ENCODE measurements at places on chromosomes 11 and 22.
A peak's percentile ranks its signal among the peaks of the same experiment; 100 is the strongest.

DNA sequence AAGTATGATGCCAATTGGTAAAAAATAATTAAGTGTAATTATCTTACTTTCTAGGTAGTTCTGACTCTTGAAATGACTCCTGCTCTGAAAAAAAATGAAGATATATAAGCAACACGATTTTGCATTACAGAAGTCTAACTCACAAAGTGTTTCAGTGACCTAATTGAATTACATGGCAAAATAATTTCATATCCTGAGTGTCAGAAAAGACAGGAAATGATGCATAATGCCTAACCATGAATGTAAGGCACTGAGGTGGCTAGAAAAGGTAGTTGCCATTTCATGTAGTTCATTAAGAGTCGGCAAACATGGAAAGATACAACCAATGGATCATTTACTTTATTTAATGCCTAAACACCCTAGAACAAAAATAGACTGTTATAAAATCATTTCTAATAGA lies 113.5 kb downstream of the GUCY1A2 start:
- no peak for DNase-seq

DNA sequence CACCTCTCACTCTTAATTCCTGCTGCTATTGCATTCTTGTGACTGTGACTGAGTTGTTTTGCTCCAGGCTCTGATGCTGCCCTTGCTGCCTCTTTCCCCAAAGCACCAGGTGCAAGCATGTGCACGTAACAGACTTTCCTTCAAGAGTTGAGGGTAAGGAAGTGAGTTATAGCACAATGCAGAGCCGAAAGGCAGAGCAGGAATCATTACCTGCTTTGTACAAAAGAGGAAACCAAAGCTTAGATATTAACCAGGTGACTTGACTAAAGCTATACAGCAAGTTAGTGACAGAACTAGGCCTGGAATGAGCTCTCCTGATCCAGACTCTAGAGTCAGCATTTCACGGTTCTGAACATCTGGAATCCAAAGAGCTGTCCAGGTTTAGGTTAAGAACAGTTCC lies 33.6 kb downstream of the NEU3 start:
- DNase-seq = no peak

- DNase-seq = peak; percentile 47
Observed at GRCh38 chr22:32080904-32081303, 37.8 kb downstream of the SLC5A1 start.

DNA sequence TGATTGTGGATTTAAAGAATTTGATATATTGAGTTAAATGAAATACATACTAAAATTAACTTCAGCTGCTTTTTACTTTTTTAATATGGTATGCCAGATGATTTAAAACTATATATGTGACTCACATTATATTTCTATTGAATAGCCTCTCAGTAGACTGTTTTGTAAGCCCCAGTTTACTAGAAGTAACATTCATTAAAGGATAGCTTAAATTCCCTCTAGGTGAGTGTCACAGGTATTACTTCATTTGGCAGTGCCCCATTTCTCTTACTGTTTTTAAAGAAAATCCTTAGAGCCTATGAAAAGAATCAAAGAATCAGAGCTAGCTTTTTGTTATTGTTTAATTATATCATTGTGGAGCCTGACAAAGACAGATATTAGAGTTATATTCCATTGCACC lies 48.6 kb downstream of the ZC3H12C start:
- no peak for DNase-seq

- DNase-seq = peak; percentile 95
Observed at GRCh38 chr22:42994917-42995562, 19.9 kb downstream of the PACSIN2 start.

- DNase-seq = no peak
Observed at GRCh38 chr22:48829908-48830307, 997.8 kb downstream of the BRD1 start.

DNA sequence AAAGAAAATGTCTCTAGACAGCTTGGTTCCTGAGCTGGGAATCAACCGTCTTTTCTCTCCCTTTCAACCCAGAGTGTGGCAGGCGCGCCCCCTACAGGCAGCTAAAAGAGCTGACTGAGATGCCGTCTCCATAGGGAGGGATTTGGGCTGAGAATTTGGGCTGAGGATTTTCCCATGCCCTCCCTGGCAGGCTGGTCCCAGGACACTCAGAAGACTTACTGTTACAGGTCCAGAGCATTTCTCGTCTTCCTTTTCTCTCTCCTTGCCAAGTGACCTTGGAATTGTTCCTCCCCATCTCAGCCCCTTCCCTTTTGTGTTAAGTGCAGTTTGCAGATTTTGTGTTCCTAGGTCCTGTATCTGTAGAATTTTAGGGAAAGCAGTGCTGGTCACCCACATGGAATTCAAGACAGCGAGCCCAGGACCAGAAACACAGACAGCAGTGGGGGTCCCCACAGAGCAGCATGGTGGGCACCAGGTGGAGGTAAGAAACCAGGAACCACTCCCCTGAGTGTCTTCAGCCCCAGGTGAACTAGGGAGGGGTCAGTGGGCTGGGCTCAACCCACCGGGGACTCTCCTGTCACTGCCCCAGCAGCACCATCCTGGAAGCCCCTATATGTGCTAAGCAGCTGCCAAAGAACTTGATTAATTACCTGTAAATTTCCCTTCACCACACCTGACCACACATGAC lies 9.9 kb upstream of the IGLL5 start:
- DNase-seq = peak; percentile 48

GRCh38 chr22:35307892-35308291 lies 8.2 kb downstream of the TOM1 start:
- DNase-seq = no peak

DNA sequence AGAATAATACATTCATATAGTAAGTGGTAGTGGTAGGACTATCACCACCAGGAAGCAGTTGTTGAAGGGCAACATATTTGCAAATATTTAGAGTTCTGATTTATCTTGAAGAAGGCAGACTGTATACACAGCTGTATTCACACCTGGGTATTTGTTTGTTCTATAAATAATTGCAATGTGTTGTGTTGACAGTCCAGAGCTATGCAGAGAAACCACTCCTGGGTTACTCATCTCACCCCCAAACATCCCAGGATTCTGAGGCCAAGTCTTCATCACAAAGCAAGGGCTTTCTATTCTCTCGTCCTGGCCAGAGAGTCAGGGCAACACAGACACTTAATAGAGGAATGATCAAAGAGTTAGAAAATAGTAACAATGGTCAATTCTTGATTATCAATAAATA lies 102.1 kb upstream of the FAT3 start:
- no peak for DNase-seq

- DNase-seq = no peak
Observed at GRCh38 chr11:1308743-1309497, 512 bp downstream of the TOLLIP start.

DNA sequence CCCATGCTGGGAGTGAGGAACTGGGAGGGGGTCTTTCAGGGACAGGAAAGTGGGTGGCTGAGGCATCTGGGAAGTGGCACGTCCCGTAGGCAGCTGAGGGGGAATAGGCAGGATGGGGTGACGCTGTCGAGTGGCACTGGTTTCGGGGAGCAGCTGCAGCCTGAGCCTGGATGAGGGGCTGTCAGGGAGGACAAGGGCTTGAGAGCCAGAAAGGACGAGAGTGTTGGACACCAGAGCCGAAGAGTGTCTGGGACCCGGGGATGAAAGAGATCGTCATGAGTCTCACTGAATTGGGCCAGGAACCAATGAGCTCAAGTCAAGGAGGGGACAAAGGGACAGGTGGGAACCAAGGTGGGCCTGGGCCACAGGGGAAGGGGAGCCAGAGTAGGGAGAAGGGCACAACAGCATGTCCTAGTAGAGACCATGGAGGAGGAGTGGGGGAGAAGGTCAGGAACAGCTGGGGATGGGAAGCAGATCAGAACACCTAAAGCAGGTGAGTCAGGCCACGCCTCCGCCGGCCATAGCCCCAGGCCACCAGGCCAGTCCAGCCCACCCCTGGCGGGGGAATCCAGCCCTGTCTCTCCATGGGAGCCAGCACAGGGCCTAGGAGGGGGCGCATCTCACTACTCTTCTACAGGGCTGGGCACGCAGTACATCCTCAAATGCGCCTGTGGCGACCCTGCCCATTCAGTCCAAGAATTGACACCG lies 4.2 kb downstream of the RAB3IL1 start:
- no peak for DNase-seq

DNA sequence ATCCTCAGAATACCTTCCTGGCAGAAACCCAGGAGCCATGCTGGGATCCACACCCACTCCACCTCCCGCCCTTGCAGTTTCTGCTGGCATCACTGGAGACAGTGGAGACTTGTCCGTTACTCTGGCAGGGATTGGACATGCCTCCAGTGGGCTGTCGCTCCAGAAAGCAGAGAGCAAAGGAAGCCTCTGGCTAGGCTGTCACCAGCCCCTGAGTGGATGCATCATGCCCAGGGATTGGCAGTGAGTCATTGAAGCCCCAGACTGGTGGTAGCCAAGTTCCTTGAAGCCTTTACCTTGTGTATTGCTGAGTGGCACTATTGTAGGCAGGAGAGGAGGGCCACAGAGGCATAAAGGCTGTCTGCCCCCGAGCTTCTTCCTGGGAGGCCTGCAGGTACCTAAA lies 34.8 kb upstream of the E2F8 start:
- DNase-seq = no peak

DNA sequence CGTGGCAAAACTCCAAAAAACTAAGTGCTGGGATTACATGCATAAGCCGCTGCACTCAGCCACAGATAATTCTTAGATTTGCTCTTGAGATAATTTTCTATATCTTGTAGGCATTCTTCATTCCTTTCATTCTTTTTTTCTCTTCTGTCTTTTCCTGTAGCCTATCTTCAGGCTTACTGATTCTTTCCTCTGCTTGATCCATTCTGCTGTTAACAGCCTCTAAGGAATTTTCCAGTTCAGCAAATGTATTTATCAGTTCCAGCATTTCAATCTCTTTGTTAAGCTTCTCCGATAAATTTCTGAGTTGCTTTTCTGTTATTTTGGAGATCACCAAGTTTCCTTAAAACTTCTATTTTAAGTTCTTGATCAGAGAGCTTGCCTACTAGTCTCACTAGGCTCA lies 46.7 kb downstream of the SMC1B start:
- DNase-seq = no peak
